ENCODE measurements at places on chromosomes 2 and 18.

GRCh38 chr2:237180187-237180586 is 94.5 kb downstream of the COPS8 start:
- DNase-seq, result no peak

GRCh38 chr2:26245231-26245732 is 543 bp downstream of the HADHB start:
- no peak for DNase-seq

- DNase-seq, result no peak
Measured at GRCh38 chr2:239984421-239985194, 40.5 kb downstream of the NDUFA10 start.

DNA sequence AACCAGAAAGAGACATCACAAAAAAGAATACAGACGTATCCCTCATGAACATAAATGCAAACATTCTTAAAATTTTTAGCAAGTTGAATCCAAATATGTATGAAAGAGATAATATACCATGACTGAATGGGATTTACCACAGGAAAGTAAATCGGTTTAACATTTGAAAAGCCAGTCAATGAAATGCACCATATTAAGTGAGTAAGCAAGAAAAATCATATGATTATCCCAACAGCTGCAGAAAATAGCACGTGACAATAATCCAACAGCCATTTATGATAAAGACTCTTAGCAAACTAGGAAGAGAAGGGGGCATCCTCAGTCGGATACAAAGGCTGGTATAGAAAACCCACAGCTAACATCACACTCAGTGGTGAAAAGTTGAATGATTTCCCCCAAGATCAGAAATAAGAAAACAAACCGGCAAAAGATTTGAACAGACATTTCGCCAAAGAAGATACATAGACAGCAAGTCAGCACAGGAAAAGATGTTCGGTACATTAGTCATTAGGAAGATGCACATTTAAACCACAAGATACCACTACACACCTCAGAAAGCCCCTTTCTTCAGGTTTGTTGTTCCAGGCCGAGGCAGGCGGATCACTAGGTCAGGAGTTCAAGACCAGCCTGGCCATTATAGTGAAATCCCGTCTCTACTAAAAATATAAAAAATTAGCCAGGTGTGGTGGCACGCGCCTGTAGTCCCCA is 144.3 kb downstream of the INHBB start:
- no peak for DNase-seq

DNA sequence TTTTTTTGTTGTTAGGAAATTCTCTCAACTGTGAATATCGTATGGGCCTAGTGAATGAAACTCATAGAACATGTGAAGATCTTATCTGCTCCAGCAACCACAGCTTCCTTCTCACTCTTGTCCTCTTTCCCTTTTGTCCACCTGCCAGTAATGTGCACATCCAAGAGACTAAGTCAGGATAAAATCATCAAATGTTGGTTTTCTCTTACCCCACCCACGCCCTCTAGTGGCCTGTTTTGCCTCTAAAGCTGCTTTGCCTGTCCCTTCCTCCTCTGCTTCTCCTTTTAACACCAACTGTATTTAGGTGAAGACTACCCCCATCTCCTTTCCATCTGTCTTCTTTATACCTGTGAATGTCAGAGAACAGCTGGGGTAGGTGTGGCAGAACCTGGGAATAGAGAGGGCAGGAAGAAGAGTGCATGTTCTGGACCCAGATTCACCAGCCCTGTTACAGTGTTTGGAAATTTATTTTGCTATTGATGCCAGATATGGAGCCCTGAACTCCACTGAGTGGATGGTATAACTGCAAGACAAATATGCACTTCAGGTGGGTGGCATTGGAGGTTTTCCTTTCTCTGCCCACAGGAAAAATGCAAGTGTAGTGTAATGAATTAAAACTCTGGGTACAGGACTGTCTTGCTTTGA is 8.4 kb upstream of the MGAT5 start:
- peak; percentile 75 for DNase-seq

- no peak for DNase-seq
Measured at GRCh38 chr2:65545837-65546805, 113.7 kb upstream of the SPRED2 start.

- DNase-seq, result no peak
Measured at GRCh38 chr2:135905679-135906078, 29.4 kb upstream of the MCM6 start.

DNA sequence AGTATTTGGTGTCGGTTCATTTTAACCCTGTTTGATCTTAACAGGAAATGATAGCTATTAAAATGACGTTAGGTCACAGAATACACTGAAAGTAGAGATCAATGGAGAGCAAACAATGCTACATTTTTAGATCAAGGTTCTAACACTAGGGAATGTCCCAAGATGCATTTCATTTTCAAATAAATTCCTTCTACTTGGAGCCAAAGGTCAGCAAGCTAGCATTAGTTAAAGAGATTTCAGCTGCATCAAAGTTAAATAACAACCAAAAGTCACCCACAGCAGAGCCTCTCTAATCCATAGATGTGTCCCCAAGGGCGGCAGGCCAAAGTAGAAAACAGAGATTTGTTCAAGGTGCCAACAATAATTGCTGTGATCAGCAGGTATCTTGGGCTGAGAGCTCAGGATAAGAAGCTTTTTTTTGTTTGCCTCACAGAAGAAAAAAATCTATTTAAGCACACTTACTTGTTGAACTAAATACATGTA is 1233.6 kb upstream of the TMEFF2 start:
- no peak for DNase-seq

DNA sequence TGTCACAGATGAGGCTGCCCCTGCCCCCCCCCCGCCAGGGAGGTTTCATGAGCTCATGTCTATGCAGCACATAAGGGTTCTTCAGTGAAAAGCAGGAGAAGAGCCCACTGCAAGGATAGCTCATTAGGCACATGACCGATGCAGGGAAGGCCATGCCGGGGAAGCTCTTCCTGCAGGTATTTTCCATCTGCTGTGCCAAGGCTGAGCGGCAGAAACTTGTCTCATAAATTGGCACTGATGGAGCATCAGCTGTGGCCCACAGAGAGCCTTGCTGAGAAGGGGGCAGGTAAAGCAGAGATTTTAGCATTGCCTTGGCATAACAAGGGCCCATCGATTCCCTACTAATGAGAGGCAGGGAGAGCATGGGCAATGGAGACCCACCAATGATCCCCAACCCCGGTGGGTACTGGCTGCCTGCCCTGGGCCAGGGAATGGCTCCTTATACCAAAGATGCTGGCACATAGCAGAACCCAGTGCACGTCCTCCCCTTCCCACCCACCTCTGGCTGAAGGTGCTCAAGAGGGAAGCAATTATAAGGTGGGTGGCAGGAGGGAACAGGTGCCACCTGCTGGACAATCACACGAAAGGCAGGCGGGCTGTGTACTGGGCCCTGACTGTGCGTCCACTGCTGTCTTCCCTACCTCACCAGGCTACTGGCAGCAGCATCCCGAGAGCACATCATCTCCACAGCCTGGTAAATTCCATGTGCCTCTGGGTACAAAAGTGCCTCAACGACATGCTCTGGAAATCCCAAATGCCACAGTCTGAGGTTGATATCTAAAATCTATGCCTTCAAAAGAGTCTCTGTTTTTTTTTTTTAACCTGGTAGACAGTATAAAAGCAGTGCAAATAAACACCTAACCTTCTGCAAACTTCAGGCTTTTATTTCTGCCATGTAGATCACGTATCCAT is 41.4 kb downstream of the STEAP3 start:
- no peak for DNase-seq

- DNase-seq, result no peak
Measured at GRCh38 chr2:190786404-190787166, 94.0 kb upstream of the GLS start.

- DNase-seq, result no peak
Measured at GRCh38 chr18:67318651-67319050, 197.9 kb downstream of the DSEL start.

DNA sequence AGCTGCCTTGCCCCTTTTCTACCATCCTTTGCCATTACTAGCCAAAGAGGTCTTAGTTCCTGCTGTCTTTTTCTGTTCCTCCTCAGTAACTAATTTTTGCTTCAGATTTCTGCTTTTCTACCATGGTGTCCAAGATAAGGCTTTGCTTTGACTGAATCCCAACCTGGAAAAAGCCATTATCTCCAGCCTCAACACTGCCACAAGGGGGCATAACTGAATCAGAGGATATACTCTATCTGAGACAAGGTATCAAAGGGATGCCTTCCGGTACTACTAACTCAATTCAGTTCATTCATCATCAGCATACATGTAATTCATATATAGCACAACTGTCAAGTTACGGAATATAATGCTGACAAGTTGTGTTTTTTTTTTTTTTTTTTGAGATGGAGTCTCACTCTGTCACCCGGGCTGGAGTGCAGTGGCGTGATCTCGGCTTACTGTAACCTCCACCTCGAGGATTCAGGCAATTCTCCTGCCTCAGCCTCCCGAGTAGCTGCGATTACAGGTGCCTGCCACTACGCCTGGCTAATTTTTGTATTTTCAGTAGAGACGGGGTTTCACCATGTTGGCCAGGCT is 11.4 kb downstream of the OSGEPL1 start:
- DNase-seq, result peak; percentile 34

DNA sequence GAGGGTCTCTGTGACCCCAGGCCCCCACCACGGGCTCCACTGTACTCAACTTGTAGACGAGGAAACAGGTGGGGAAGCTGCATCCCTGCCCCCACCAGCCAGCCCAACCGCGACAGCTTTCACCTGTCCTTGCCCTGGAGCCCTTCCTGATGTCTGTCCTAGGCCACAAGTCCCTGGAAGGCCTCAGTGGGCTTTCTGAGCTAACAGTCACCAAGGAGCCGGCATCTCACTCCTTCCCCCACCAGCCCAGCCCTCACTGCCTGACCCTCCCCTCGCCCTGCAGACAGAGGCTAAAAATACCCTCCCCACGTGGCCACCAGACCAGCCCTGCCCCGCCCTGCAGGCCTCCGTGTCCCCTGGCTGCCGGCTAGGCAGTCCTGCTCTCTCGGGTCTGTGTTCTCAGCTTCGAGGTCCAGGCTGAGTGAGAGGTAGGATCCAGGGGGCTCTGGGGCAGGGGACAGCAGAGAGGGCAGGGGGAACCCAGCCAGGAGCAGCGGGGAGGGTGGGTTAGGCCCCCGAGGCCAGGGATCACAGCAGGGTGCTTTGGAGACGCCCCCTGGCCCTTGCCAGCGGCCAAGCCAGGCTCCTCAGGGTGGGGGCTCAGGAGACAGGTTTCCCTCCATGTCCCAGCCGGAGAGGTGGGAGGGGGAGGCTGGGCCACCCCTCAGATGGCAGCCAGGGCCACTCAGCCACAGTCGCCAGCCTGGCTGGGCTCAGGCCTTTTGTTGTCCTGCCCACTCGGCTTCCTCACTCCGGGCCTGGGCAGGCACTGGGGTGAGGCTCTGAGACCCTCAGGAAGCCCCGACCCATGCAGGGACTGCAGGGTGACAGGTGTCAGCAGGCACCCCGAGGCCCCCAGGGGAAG is at the start of gene KLHL30:
KLHL30 (plus strand) TSS at position 338 of the 865 bp plus-strand sequence. CDS start 2,087 bp downstream, outside the sequence.
- no peak for DNase-seq

DNA sequence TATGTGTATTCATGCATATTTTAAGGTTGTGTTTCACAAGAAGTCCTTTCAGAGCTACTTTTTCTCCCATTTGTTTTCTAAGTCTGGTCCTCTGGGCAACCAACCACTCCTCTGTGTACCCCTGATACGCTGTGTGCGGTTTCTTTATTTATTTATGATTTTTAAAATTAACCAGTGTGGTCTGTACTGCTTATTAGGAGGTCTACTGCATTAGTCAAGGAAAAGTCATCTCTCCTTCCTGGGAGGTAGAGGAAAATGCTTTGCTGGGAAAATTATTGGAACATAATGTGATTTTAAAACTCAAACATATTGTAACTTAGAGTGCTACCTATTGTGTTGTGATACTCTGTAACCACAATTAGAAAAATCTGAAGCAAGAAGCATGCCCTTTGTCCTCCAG is 1404.3 kb downstream of the SUCLG1 start:
- no peak for DNase-seq

Measured in activated naive CD4-positive, alpha-beta T cell treated with anti-CD3 and anti-CD28 coated beads, Interleukin-2, amount 50 U/mL, for 16 hours (primary cell).